ENCODE measurements at places on chromosomes 7 and 10. TPM values are rescaled to one million over a fixed set of nuclear protein-coding genes. Genes with fewer than 3 reads are reported as not detected.

RBP4 gene
- total RNA-seq = 5.3 TPM

NYAP1 gene
- total RNA-seq = 0.73 TPM

GRCh38 chr7:101816595-101817470 is 593 bp upstream of the CUX1 start:
- peak; percentile 30 for DNase-seq

DNA sequence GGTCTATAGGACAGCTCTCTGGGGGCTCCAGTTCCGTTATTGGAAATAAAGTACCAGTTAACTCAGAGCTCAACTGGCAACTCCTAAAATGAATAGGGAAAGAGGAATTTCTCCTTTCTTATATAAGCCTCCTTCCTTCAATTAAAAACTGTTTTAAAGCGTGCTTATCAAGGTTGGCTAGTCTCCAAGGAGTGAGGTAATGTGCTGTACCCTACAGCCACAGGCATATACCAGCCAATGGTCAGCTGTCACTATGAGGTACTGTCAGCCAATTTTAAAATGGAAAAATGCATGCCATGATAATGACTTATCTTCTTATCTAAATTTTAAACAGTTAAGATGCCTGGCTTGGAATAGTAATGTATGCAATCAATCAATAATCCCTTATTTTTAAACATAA is 76.2 kb downstream of the PLCE1 start:
- no peak for DNase-seq
